ENCODE measurements at places on chromosomes 3 and 15. TPM values are rescaled to one million over a fixed set of nuclear protein-coding genes. Genes with fewer than 3 reads are reported as not detected.

Gene ARL14
- total RNA-seq = not detected

DNA sequence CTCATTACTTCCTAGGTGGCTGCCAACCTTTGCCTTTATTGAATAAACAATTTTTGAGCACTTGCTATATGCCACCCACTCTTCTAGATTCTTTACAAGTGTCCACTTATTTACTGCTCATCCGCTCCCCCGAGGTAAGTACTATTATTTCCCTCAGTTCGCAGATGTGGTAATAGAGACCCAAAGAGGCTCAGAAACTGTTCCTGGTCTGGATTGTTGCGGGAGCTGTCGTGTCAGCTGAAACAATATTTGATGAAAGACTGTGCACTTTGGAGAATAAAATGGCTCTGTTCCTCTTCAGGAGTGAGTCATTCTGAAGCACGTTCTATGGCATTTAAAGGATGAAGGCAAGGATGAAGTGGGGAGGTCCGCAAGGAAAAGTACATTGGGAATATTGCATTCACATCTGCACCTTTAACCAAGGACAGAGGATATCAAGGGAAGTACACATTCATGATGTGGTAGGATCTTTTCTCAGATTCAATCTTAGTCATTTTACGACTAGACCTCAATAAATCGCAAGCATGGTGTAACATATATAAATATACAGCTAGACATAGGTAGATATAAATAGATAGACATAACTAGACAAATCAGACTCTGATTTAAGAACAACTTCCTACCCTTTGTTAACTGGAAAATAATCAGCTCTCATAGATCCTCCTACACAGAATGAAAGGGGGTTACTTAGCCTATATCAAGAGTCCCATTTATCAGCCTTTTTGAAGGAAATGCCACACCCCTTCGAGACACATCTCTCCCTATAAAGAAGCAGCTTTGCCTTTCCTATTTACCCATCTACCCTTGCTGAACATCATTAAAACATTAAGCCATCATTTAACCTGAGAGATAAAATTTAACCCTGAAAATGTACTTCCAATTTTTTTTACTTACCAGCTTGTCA, 70.3 kb downstream of the RORA start:
- DNase-seq = no peak

- DNase-seq = no peak
Measured at GRCh38 chr15:100771746-100772145, 107.9 kb upstream of the ALDH1A3 start.

DNA sequence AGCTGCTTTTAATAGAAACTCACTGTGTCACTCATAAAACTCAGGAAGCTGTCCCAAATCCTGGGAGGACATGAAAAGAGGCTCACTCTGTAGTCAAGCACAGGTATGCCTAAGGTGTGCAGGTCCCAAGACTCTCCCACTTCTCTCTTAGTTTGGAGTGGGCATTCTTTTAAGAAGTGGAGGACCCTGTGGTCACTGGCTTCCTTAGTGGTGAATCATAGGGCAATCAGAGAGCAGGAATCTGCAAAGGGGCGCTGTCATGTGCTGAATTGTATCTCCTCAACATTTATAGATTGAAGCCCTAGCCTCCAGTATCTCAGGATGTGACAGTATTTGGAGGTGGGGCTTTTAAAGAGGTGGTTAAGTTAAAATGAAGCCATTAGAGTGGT, 47.2 kb upstream of the ZBTB38 start:
- DNase-seq = no peak

Gene P2RY12
- not detected for total RNA-seq

DNA sequence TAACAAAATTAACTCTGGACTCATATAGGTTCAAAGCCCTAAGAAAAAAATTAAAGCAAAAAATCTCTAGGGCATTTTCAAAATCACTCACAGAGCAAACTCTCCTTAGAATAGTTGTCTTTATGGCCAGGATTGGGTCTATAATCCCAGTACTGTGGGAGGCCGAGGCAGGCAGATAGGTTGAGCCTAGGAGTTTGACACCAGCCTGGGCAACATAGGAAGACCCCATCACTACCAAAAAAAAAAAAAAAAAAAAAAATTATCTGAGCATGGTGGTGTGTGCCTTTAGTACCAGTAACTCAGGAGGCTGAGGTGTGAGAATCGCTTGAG, 378.1 kb upstream of the TGFBR2 start:
- no peak for DNase-seq

DNA sequence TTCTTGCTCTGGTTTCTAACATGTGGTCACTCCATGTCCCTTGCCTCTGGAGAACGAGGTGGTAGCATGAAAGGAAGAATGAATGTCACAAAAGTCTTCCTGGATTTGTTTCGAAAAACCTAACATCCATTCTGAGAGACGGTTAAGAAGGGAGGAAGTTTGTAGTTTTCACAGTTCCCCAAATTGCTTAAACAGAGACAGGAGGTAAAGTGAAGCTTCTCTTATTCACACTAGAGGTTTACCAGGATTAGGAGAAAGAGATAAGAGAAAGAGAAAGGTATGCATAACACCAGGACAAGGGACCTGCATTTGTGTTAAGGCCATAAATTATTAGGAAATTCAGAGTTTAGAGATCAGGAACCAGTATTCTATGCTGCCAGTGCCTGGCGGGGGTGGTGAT, 228.1 kb downstream of the CPNE4 start:
- DNase-seq = no peak

DNA sequence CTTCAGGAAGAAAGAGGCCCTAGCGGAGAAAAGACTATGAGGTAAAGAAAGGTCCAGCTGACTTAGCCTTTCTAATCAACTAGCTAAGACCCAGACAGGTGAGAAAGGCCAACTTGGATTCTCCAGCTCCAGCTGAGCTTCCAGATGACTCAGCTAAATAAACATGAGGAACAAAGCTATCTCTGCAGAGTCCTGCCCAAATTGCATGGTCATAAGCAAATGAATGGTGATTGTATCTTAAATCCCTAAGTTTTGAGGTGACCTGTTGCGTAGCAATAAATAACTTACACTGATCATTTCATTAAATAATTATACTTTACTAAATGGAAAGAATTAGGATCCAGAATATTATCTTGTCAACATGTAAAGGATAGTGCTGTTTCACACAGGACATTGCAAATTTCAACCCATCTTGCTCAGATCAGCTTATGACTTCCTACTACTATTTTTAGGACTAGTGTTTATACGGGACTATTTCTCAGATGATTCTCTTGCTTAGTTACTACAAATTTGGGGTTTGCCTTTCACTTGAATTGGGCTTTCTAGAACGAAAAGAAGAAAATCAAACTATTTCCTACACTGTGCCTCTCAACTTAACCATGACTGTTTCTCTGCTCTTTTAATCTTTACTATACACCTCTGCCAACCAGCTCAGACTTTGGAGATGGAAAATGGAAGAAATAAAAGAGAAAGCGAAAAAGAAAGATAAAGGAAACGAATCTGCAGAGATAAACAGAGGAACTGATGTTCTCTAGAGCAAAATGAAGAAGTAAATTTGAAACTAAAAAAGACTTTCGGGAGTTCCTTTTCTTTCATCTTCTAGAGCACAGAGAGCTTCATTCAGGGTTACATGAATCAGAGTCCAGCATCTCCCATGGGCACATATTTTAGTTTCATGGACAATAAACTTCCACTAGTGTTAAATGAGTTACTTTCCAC, 6.6 kb upstream of the ADGRG7 start:
- DNase-seq = no peak

DNA sequence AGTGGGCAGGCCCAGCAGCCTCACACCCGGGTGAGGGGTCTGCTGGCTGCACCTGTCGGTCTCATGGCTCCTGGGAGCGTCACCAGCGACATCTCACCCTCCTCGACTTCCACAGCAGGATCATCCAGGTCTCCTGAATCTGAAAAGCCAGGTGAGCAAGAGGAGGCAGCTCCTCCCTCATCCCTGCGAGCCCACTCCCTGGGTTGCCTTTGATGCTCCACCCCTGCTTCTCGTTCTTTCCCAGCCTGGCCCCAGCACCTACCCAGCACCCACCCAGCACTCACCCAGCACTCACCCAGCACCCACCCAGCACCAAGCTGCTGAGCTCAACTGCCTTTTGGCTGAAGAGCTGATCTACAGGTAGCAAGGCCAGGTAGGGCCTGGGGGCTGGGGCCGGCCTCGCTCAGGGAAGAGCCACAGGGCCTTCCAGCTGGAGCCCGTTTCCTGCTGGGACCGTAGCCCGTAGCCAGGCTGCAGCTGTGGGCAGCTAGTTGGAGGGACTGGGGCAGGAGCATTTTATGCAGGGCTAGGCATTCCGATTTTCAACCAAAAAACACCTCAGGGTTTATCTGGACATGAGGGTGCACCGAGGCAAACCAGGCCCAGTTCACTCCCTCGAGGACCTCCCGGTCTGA, at the start of gene H1-8:
TSS of gene H1-8 (plus strand) at position 20 of the 635 bp plus-strand sequence. CDS start at position 64, 44 bp downstream.
- no peak for DNase-seq

DNA sequence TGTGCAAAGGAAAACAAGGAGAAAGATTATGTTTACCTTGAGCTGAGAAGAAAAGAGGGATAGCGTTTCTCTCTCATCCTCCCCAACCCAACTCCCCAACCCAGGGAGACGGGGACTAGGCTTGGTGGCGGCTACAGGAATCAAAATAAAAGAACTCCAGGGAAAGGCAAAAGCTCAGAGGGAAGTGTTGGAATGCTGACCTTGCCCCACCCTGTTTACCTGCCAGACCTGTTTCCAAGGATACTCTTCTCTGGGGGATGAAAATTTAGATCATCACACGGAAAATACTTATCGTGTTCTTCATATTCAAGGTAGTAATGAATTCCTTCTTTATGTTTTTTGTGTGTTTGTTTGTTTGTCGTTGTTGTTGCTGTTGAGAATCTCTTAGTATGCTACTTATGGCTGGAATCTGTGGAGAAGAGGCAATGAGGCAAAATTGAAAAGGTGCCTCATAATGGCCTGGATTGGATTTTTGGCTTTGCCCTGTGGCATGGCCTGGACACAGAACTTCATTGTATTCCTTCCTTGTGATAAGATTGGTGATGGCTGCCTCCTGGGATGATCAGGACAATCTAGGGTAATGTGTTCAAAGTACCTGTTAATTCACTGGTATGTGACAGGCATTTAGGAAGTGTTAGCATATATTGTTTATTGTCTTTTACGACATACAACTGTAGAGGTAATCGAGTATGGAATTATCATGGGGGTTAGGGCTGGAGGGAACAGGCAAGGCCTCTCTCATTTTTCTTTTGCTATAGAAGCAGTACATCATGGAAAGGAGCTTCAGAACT, 11.1 kb upstream of the TPRG1 start:
- DNase-seq = no peak

GRCh38 chr3:3196148-3196861, 16.8 kb upstream of the CRBN start:
- peak; percentile 20 for DNase-seq

GRCh38 chr3:47825590-47825989, 22.7 kb downstream of the DHX30 start:
- DNase-seq = no peak

Gene RHCG
- not detected for total RNA-seq

Gene EXOSC7
- 33.2 TPM for total RNA-seq
